ENCODE measurements at places on chromosomes 4 and X.

DNA sequence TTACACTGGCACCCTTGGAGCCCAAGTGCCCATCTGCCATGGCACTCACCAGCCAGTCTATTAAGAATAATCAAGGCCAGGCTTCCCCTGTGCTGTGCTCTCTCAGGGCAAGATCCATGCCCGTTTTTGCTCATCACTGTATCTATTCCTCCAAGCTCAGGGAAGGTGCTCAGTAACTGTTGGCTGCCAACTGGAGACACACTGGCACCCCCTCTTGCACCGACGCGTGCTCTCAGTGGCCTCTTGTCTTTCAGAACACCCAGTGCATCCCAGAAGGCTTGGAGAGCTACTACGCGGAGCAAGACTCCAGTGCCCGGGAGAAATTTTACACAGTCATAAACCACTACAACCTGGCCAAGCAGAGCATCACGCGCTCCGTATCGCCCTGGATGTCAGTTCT lies 30.1 kb downstream of the NSG1 start:
- DNase-seq, result no peak

- no peak for DNase-seq
Observed at GRCh38 chrX:15680401-15680800, 15.8 kb upstream of the CLTRN start.

- DNase-seq, result peak; percentile 40
Observed at GRCh38 chrX:48493890-48494364, 14.9 kb upstream of the PORCN start.

GRCh38 chr4:14943749-14944148 lies 58.5 kb upstream of the CPEB2 start:
- no peak for DNase-seq

DNA sequence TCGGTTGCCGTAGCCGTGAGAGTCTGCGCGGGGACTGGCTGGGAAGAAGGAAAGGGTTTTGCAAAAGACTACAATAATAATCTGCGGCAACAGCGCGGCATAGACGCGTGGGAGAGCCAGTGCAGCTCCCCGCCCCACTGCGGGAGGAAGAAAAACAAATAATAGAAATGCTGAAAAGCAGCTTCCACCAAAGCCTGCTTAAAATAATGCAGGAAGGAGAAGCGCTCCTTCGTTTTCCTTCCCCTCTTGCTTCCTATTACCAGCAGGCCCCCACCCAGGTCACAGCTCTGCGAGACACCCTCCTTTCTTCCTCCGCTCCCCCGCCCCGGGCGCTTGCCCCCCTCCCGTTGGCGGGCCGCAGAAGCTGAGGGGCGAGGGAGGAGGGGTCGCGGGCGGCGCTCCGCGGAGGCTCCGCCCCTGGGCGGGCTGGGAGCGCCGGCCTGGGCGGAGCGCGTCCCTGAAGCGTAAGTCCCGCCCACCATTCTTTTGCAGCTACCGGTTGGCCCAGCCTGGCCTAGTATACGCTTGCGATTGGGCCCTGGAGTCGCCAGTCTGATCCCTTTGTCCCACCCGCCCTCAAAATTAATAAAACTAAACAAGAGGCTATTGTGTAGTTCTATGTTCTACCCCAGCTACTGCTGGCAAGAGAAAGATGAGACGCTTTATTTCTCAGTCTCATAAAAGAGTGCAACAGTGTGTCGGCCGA lies 636 bp upstream of the AMOT start:
- peak; percentile 96 for DNase-seq

DNA sequence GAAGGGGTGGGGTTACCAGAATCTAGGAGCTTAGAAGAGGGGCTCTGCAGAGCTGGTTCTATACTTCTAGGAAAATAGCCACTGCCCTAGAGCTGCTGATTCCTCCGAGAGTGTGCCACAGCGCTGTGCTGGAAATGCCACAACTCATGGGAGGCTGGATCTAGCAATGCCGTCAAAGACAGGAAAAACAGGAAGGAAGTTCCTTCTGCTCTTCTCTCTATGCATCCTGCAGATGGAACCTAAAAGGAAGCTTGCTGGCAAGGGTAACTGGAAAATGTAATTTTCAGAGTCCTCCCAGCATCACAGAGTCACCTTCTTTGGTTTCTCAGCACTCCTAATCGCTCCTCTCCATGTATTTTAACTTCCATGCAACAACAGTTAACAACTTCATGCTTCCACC lies 121.2 kb upstream of the TLL1 start:
- DNase-seq, result no peak

- no peak for DNase-seq
Observed at GRCh38 chr4:111210595-111210994, 587.7 kb upstream of the PITX2 start.

DNA sequence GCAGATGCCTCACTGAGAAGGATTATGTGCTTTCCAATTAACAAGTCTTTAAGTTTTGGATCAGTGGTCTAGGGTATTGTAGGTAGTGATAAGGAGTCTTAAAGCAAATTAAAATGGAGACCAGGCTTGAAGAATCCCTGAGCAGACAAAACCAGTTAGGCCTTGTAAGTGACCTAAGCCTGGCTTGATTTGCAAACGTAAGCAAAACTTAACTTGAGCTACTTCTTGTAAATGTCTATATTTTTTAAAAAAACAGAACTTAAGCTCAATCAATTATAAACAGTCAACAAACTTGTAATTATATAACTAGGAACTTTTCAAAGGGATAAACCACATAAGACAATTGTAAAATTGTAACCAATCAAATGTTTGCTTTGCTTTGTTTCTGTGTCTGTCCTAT lies 72.7 kb upstream of the NALF2 start:
- no peak for DNase-seq

GRCh38 chr4:70666369-70666768 lies at the start of gene JCHAIN:
JCHAIN (minus strand) TSS chr4:70666508; CDS start chr4:70666490, 18 bp downstream.
- DNase-seq, result no peak

DNA sequence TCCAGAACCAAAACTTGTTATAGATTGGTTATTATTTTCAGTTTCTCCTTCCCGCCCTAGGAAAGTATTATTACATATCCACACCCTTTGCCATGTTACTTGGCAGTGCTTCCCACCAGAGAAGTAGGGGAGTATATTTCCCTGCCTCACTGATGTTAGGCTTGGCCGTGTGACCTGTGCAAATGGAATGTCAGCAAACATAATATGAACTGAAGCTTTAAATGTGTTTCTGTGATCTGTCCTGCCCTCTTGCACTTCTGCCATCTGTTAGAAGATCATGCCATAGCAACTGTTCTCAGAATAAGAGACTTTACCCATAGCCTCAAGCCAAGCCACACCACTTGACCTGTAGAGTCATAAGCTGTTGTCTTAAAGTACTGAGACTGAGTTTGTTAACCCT lies 36.7 kb upstream of the NEUROG2 start:
- DNase-seq, result no peak

DNA sequence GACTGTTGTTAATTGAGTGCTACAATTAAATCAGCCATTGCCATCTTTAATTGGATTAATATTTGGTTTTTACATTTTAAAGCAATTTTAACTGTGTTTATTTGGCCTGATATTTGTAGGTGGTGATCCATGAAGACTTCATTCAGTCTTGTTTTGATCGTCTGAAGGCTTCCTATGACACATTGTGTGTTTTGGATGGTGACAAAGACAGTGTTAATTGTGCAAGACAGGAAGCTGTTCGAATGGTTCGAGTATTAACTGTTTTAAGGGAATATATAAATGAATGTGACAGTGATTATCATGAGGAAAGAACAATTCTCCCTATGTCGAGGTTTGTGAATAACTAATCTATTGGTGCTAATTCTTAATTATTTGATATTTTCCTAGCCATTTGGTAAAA lies 82.6 kb downstream of the USP9X start:
- DNase-seq, result no peak

DNA sequence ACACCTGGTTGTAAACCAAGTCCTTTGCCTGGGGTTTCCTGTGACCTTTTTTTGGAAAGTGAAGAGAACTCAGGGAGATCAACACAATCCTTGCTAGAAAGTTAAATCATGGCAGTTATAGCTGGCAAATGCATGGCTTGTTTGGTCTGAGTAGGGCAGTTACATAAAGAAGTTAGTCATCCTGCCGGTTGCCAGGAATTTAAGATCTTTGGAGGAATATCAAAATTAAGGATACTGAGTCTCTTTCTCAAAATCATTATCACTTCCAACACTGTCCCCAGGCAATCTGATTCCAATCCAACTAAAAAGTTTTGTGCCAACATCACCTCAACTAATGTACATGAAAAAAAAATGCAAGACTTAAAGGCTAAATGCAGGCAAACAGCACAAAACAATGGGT lies 40.3 kb downstream of the C4orf54 start:
- DNase-seq, result no peak

- DNase-seq, result no peak
Observed at GRCh38 chr4:79882806-79883205, 190.2 kb downstream of the ANTXR2 start.

- DNase-seq, result peak; percentile 62
Observed at GRCh38 chr4:151302432-151302831, 23.0 kb downstream of the SH3D19 start.

DNA sequence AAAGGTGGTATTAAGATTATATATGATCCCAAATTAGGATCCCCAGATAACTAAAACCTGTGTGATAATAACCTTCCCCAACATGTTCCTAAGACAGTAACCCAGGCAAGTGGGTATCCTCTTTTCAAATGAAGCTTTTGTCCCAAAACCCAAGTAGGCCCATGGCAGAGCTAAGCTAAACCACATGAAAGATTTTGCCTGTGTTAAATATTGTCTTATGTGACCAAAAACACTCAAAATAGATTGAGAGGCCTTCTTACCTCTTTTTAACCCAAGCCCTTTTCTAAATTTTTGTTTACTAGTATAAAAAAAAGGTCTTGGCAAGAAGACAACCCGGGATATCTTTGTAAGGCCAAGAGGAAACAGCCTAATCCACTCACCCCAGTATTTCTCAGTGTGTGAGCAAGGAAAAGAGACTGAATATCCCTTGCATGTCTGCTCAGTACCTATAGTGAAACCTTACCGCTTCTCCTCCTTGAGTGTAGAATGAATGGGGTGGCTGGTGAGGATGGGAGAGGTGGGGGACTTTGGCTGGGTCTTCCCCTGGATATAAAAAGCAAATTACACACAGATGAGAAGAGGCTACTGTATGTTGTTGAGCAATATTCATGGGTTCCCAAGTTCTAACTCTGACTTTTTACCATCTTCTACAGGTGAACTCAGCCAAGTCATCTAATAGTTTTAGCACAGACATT lies 188.8 kb upstream of the BMP3 start:
- no peak for DNase-seq

DNA sequence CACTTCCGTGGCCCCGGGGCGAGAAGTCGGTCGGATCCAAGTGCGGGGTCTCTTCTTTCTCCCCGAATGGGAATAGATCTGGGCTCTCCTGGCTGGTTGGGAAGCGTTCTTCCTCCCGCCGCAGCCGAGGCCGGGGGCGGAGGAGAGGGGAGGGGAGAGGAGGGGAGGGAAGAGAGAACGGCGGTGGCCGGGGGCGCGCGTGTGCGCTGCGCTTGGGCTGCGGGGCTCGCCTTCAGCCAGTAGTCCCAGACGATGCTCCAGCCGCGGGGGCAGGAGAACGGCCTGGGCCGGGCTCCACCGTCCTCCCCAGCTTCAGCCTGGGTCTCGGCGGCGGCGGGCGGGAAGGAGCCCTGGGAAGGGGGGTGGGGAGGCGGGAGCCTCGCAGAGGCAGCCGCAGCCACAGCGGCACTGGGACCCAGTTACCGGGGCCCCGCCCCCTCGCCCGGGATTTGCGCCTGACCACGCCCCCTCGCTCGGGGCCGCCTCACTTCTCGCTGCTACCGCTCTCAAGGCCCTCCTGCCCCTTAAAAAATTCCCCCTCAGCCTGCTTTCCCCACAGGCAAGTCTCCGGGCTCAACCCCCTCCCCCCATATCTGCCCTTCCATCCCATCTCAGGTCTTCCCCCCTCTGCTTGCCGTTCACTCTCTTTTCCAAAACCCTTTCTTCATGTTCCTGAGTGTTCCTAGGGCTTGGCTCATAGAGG lies at the start of gene FGD1:
Gene FGD1 (minus strand): TSS at position 421 of the 703 bp plus-strand sequence. CDS start 802 bp downstream, outside the sequence.
- peak; percentile 20 for DNase-seq

DNA sequence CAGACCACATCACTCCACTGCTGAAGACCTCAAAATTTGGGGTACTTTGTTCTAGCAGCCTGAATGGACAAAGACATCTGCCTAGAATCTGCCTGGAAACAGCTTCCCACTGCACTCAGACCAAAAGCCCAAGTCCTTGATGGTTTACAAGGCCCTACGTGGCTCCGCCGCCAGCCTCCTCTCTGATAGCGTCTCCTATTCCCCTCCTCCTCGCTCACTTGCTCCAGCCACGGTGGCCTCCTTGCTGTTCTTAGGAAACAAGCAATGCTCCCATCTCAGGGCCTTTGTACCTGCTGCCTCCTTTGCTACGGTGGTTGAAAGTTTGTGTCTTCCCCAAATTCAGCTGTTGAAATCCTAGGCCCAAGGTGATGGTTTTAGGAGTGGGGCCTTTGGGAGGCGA lies 34.7 kb upstream of the SORCS2 start:
- no peak for DNase-seq

GRCh38 chr4:119833611-119834010 lies 205.0 kb upstream of the PDE5A start:
- DNase-seq, result no peak

DNA sequence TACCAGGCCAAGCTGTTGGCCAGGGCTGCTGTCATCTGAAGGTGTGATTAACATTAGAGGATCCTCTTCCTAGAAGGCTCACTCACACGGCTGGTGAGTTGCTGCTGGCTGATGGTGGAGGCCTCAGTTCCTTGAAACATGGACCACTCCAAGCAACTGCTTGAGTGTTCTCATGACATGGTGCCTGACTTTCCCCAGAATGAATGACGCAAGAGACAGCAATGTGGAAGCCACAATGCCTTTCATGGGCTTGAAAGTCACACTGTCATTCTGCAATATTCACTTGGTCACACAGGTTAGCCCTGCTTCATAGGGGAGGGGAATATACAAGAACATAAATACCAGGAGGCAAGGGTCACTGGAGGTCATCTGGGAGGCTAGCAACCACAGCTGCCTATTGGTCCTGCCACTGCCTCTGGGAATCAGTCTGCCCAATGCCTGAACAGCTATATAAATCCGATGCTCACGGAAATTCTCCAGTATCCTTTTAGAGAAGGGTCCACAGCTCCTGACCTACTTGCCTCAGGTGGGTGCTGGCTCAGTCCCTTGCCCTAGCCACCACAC lies 97.1 kb upstream of the MAML3 start:
- no peak for DNase-seq

GRCh38 chr4:75036046-75036830 lies 103.3 kb downstream of the PARM1 start:
- peak; percentile 47 for DNase-seq

GRCh38 chr4:82799006-82799881 lies 648 bp upstream of the SCD5 start:
- no peak for DNase-seq

Measured in globus pallidus (tissue), 1 donor.